ENCODE measurements at places on chromosomes 4 and X.
A peak's percentile ranks its signal among the peaks of the same experiment; 100 is the strongest.

GRCh38 chr4:99473131-99473530 is 37.7 kb upstream of the C4orf17 start:
- no peak for DNase-seq

DNA sequence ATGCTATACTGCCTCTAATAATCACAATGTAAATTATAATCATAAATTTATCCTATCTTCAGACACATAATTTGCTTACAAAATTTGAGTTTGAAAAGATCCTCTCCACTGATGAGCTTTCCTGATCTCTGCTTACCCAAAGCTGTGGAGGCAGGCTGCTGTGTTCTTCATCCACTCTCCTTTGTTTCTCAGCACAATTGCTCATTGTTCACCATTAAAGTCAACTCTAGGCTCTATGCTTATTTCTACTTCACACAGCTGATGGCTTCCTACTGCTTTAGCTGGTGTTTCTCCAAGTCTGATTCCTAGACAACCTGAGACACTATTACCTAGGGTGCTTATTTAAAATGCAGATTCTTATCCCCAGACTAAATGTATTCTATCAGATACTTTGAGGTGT is 319.7 kb downstream of the PCDH18 start:
- no peak for DNase-seq

- DNase-seq, result no peak
Measured at GRCh38 chrX:42797651-42798269, 19.8 kb upstream of the PPP1R2C start.

- no peak for DNase-seq
Measured at GRCh38 chr4:20483416-20483815, 216.8 kb upstream of the PACRGL start.

DNA sequence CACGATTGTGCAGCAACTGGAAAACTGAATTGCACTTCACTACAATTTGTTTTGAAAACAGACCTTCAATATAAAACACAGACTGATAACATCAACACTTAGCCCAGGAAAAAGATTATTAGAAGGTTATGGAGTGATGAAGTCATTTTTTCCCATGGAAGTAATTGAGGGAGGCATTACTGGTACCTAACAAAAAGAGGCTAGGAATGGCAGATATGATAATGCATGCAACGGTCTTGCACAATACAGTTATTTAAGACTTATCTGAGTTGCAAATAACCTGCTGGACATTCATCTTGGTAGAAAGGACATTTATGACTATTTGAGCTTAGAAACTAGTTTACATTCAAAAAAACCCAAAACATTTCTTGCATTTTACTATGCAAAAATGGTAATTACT is 1031.9 kb downstream of the FAT4 start:
- no peak for DNase-seq

- DNase-seq, result peak; percentile 4
Measured at GRCh38 chrX:44343412-44344141, at the start of gene EFHC2. Gene EFHC2 (minus strand): TSS chrX:44343672. CDS start chrX:44343588, 84 bp downstream.

DNA sequence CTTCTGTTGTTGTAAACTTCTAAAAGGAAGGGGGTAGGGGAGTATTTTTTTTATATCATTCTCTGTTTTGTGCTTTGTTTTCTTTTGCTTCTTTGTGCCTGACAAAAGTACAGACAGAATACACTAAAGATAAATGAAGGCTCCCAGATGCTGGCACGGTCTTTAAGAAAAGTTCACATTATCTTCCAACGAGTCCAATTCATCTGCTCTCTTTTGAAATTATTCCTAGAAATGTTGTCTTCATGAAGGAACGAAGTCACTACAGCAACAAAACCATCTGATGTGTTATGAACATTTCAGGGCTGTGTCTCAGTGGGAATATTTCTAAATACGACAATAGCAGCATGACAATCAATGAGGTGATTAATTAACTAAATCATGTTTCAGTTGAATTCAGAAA is 813.8 kb upstream of the HTR2C start:
- DNase-seq, result no peak

DNA sequence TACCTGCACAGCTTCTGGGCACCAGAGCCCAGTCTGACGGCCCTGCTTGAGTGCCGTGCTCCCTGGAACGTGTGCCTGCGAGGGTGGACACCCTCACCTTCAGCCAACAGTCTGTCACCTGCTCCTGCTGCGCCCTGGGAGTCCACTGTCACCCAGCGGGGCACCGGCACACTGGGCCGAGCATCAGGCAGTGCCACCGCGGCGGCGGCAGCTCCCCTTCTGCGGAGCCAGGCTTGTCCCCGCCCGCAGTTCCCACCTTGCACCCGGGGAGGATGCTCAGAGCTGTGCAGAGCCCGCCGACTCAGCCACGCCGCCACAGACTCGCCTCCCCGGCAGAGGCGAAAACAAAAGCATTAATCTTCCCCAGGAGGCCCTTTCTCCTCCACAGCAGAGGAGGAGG is 86.8 kb downstream of the ABLIM2 start:
- no peak for DNase-seq

- no peak for DNase-seq
Measured at GRCh38 chrX:135309430-135309923, at the start of gene ETDC. Gene ETDC (plus strand): TSS chrX:135309480. CDS start chrX:135309480, 0 bp downstream.

- no peak for DNase-seq
Measured at GRCh38 chr4:78057135-78057599, at the start of gene FRAS1. Gene FRAS1 (plus strand): TSS chr4:78057323. CDS start chr4:78058010, 687 bp downstream.

DNA sequence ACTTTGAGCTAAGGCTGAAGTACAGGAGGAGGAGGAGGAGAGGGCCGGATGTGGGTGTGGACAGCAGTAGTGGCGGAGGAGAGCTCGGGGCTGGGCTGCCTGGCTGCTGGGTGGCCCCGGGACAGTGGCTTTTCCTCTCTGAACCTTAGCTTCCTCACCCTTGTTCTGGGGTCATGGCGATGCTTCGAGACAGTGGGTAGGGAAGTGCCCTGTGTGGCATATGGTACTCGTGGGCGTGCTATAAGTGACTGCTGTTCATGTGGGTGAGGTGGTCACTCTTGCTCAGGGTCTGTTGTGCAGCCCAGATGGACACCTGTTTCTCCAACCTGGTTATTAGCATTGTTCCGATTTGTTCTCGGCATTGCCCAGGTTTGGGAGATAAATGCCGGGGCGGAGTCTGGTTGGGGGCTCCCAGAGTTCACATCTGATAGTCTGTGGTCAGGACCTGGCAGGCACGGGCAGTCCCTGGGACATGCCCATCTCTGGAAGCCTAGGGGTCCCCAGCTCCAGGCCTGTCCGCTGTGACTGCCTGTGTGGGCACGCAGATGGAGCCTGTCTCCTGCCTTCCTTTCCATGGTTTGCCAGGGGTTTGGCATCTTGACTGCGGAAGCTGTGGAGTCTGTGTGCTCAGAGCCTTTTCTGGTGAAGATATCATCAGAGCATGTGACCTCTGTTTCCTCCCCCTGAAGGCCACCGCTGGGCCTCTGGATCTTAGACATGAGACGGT is 4.9 kb upstream of the CPZ start:
- DNase-seq, result no peak

- no peak for DNase-seq
Measured at GRCh38 chr4:183424109-183424744, 20.2 kb upstream of the CDKN2AIP start.

DNA sequence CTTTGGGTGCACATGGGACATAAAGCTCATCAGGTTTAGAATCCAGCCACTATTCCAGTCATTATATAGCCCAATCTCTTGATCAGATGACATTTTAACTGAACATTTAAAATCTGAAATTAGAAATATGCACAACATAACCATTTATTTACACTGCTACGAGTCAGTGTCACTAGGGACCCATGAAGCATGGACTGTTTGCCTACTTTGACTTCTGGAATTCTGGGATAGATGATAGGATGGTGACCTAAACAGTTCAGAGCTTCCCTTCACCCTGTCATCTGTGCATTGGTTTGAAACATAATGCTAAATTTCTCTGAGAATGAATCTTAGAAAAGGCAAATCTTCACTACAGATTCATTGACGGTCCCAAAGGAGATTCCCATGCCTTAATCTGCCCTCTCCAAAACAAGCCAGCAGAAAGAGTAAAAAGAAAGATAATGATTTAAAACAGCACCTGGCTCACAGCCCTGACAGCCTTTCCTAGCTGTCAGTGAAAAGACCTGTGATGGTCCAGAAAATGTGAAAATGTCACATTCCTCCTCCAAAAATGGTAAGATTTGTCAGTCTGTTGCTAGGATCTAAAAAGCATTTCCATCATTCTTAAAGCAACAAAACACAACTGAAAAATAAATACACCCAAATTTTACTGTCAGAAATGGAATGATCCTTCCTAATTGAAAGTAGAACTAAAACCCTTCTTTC is 18.9 kb upstream of the HERC3 start:
- DNase-seq, result no peak

DNA sequence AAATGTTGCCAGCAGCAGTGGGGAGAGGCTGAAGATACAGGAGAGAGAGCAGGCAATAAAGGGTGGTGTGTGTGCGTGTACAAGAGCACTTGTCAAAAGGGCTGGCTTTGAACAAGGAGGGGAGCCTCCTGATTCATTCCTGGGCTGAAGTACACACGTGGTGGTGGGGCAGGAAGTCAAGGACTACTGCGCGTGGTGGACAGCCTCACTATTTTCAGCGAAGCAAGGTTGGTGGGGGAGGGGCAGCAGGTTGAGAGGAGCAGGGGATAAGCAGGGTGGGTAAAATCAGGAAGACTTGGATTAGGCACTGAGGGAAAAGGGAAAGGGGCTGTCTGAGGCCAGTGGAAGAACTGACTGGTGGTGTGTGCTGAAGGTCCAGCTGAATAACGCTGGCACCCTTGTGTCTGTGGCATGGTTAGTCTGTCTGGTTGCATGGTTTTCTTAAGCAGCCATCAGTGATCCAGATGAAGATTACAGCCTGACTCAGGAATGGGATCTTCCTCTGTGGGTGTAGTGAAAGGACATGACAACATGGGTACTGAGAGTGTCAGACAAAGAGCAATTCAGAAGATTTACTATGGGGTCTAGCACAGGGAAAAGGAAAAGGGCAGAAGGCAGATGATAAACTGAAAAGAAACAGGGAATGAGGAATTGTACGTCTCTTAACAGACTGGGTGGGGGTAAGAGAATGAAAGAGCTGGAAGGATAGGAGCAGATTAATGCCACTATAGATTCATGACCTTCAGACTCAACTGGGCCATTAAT is 149.8 kb downstream of the CHM start:
- no peak for DNase-seq

GRCh38 chrX:138886769-138887168 is 175.3 kb upstream of the FGF13 start:
- no peak for DNase-seq

DNA sequence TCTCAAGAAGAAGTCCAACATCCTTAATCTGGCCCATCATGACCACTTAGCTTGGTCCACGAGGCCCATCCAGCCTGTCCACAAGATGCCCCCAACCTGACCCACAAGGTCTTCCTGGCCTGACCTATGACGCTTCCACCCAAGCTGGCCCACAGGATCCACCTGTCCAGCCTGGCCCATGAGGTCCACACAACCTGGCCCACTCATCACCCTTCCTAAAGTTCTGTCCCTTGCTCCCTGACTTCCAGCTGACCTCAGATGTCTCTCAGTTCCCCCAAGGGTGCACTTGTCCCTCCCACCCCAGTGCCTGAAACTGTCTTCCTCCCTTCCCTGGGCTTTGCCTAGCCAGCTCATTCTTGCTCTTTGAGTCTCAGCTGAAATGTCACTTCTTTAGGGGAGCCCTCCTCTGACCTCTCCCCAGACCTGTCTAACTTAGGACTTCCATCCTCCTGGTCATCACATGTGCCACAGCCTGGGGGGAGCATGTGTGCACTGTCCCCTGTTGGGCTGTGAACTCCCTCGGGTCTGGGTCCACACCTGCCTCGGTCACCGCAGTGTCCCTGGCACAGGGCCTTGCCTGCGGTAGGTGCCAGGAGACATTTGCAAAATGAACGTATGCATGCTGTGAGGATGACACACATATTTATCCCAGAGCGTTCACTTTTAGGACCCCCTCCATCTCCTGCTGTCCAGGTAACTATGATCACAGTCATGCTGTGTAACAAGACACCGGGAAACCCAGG is 61.7 kb downstream of the EVC start:
- DNase-seq, result no peak

DNA sequence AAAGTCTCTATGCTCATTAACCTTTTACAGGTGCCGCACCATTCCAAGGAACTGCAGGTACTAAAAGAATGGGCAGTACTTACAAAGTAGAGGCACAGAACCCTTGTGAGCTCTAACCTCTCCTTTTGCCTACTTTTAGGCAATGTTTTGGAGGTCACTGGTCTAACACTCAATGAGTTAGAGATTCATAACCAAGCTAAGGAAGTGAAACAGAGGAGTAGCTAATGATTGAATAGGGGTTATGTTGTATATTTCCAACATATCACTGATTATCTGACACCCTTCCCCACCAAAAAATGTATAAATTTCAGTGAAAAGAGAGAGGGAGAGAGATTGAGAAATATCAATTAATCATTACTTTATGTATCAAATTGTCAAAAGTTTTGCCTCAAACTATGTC is 269.3 kb downstream of the PCDH7 start:
- DNase-seq, result no peak

GRCh38 chr4:13415068-13415785 is 68.9 kb downstream of the RAB28 start:
- no peak for DNase-seq

GRCh38 chr4:55386840-55387239 is 8.9 kb upstream of the TMEM165 start:
- no peak for DNase-seq

- no peak for DNase-seq
Measured at GRCh38 chrX:29215251-29215650, 628.0 kb downstream of the IL1RAPL1 start.

GRCh38 chr4:7367864-7368277 is 66.9 kb downstream of the PSAPL1 start:
- DNase-seq, result no peak

DNA sequence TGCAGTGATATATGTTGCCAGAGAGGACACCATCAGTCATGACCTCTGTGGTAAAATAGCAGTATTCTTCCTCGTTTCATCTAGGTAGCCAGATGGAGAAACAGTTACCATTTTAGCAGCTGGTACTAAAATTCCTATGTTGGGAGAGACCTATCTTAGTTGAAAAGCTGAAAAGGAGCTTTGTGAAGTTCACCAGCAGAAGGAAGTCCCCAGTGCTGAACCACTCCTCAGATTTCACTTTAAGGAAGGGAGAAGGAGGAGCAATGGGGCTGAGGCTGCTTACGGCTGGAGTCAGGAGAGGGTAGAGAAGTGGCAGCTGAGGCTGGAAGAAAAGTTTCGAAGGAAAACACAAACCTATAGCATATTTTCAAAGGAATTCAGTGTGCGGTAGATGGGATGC is 103.7 kb downstream of the ATXN3L start:
- DNase-seq, result no peak

Measured in stimulated activated CD4-positive, alpha-beta T cell treated with anti-CD3 and anti-CD28 coated beads, Interleukin-4, amount 100 ng/mL, for 48 hours (primary cell).